ENCODE measurements at places on chromosomes 13 and 19.

DNA sequence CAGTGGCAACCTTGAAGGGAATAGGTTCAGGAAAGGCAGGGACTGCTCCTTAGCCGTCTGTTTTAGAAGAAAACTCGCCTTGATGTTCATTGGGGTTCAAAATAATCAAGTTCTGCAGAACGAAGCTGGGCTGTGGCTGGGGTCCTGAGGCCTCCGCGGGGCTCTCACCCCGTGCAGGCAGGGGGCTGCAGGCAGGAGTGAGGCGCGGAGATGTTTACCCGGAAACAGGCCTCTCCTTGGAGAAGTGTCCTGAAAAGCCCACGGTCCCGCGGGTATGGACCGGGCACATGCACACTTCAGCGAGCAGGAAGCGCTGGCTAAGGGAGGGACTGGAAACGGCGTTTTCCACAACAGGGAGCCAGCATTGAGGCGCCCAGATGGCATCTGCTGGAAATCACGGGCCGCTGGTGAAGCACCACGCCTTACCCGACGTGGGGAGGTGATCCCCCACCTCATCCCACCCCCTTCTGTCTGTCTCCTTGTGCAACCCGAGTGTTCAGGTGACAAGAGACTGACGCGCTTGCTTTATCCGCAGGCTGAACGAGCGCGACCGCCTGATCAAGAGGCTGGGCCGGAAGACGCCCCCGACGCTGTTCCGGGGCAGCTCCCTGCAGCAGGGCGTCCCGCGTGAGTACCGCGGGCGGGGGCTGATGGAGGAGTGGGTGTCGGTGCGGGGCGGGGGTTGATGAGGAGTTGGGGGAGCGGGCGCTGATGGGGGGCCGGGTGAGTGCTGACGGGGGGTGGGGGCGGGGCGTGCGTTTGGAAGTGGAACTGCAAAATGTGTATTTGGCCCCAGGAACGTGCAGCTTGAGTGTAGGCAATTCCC lies 39.6 kb downstream of the SHISA2 start:
- peak; percentile 65 for DNase-seq

DNA sequence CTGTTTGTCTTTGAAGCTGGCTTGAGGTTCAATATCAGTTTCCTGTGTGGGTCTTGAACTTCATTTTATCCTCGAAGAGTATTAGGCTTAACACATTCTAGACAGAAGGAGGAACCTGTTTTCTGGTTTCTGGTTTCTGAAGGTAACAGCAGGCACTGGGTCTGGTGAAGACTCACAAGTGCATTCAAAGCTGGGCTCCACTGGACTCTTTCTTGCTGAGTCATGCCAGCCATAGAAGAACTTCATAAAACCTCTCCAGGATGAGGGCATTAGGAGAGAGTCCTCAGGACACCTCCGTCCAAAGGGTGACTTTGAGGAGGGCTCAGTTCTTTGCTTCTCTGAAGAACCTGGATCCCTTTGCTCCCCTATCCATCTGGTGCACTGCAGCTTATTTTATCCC lies 668.6 kb upstream of the SLC10A2 start:
- DNase-seq: no peak

GRCh38 chr13:97422118-97423054 lies 11.6 kb upstream of the RAP2A start:
- DNase-seq: no peak

DNA sequence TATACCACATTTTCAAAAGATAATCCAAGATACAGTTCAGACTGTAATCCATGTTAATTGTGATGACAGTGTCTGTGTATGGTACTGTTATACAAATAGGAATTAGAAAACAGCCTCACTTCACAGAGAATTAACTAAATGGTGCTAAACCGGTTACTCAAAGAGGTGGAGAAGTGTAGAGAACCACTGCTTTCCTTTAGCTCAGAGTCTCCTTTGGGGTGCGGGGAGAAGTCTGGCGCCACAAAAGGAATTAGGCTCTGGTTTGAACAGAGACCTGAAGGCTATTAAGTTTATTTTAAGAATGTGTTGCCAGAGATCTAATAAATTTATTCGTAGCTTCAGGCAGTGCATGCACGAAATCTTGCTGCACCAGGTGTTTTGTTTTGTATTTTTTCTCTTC lies 65.8 kb downstream of the FREM2 start:
- no peak for DNase-seq

Measured in stimulated activated CD4-positive, alpha-beta T cell treated with anti-CD3 and anti-CD28 coated beads, Interleukin-15, amount 100 ng/mL, for 24 hours (primary cell).